ENCODE measurements at places on chromosomes 13 and 19. TPM values are rescaled to one million over a fixed set of nuclear protein-coding genes. Genes with fewer than 3 reads are reported as not detected.

The KLK15 gene
- polyA plus RNA-seq, result not detected

The SLC10A2 gene
- polyA plus RNA-seq, result not detected

The SLC44A2 gene
- 68.7 TPM for polyA plus RNA-seq

The STOML3 gene
- polyA plus RNA-seq, result not detected

The VAV1 gene
- 6.0 TPM for polyA plus RNA-seq

The PTPRH gene
- 3.4 TPM for polyA plus RNA-seq

The PCP2 gene
- polyA plus RNA-seq, result 3.7 TPM
